Activated naive CD4-positive, alpha-beta T cell treated with anti-CD3 and anti-CD28 coated beads for 36 hours (primary cell): ENCODE measurements at places on chromosomes 2 and 18.
A peak's percentile ranks its signal among the peaks of the same experiment; 100 is the strongest.

- no peak for DNase-seq
These were observed 24.1 kb downstream of the TWIST2 start for GRCh38 chr2:238872026-238872425.

- DNase-seq, result no peak
These were observed 330.4 kb downstream of the LPIN1 start for GRCh38 chr2:12076810-12077209.

DNA sequence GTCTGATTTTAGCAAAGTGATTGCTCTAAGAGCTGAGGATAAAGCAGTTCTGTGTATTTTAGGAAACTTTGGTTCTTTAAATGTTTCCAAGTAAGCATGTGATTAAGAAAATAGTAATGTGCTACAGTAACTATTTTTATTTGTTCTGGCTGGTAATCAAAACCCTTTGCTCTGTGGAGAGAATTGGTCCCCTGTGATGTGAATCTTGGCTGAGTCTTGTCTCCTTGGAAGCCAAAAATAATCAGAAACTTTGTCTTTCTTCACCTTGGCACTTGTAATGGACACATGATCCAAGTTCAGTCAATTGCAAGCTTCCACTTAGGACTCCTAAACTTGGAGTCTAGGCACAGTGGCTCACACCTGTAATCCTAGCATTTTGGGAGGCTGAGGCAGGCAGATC is 422.7 kb upstream of the CDH20 start:
- no peak for DNase-seq

DNA sequence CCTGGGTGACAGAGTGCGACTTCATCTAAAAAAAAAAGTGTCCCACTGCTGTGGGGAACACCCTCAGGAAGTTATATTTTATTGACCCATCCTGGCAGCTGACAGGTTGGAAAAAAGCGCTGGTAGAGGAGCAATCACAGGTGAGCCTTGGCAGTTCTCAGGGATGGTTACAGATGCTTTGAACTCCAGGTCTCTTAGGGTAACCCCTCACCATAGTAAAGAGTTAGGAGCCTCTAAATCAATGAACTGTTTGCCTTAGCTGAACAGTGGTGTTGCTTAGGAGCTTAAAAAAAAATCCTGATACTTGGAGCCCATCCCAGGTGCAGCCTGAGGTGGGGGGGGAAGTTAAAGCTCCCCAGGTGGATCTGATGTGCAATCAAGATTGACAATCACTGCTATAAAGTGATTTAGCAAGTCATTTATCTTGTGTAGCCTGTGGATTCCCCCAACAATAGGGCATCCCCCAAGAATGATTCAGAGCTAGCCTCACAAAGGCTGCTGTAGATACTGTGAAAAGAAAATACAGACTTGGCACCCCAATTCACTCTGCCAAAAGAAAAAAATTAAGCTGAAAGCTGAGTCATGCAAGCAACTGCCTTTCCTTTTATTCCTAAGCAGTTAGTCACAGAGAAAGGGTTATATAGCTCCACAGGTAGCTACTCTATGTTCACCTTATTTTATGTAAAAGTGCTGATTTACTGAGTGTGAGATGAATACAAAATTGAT is 14.8 kb downstream of the SLC16A14 start:
- peak; percentile 67 for DNase-seq

- no peak for DNase-seq
These were observed 78.5 kb downstream of the TANC1 start for GRCh38 chr2:159046966-159047365.

DNA sequence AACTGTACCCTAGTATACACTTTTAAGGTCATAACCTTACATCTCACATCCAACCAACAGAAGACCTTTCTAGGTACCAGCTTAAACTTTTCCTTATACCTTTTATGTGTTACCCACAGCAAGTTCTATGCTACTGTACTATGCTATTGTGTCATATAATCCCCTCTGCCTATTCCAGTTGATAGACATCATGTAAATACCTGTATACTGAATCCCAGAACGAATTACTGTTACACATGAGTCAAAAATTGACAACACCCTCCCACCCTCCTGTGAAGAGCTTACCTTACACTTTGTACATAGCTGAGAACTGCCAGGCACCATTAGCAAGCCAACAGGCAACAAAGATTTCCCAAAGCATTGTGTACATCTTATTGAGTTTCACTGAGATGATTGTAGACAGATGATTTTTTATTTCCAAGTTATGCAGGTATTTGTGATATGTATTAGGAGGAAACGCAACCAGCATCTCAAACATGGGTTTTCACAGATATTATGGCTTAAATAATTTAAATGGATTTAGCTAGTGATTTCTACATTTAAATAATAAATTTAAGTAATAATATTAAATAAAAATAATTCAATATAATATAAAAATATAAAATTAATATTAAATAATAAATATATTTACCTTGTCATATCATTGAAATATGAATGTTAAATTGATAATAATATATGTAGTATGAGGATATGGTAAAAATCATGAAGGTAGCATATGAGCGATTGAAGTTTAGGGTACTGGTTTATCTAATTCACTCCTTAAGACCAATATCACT is 43.0 kb upstream of the ANKRD44 start:
- DNase-seq, result no peak

DNA sequence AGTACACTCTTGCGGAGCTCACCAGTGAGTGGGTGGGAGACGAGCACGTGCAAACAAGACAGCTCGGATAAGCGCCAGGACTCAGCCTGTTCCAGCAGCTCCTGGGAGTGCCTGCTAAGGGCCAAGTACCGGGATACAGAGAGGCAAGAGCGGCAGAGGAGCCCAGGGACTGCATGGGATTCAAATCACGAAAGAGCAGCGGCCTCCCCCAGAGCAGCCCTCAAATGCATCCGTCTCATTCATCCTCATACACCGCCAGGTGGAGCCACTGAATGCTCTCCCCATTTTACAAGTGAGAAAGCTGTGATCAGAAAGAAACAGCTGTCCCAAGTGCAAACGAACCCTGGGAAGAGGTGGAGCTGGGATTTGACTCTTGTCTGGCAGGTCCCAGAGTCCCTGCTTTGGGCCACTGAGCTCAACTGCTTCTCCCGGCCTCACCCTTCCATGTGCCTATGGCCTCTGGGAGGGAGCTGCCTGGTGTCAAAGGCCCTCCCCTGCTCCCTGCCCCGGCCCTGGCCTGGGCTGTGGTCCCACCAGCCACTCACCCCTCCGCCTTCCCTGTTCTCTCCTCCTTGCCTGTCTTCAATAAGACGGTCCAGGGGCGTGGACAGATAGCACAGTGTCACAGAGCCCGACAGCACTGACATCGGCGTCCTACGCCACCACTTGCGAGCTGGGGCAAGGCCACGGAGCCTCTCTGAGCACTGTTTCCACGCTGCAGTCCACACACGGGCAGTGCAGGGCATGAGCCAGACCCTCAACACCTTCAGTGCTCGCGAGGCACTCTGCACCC is 72.8 kb upstream of the TAF1B start:
- peak; percentile 70 for DNase-seq

- DNase-seq, result no peak
These were observed 482.7 kb downstream of the RIT2 start for GRCh38 chr18:42632801-42633200.

- DNase-seq, result peak; percentile 84
These were observed 108.7 kb downstream of the UXS1 start for GRCh38 chr2:106085181-106085940.

DNA sequence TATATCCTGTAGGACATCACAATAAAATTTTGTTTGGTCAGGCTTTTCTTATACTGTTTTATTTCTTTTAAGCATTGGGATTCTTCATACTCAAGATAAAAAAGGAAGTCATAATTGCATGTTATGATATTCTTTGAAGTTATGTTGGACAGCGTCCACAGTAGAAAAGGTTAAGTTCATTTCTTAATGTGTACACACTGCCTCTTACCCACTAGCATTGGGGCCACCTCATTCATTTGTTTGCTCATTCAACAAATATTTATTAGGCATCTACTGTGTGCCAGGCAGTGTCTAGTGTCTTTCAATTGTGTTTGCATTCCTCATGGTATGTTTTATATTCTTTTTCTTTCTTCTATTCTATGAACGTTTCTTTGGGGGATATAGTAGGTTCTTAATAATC is 70.2 kb downstream of the PTPRM start:
- no peak for DNase-seq

- DNase-seq, result no peak
These were observed 91.5 kb upstream of the NRP2 start for GRCh38 chr2:205590759-205591158.

- DNase-seq, result no peak
These were observed 64.1 kb downstream of the CCDC93 start for GRCh38 chr2:117949806-117950205.

GRCh38 chr2:223949241-223949840 is 4.2 kb upstream of the WDFY1 start:
- DNase-seq, result peak; percentile 44

DNA sequence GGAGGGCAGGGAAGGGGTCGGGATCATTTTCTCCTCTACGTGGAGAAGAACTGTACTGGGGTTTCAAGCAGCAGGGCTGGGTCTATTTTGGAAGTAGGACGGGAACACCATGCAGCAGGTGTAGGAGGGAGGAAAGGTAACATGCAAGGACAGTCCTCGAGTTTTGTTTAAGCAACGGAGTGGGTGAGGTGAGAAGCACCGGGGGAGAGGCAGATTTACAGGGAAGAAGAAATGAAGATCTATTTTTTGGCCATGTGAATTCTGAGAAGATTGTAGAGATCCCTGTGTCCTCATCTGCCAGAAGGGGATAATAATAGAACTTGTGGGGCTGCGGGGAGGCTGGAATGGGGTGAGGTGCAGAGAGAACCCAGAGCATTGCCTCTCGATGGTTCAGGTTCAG is 85.6 kb downstream of the INPP5D start:
- DNase-seq, result no peak

GRCh38 chr18:61360404-61361383 is 27.5 kb downstream of the CDH20 start:
- no peak for DNase-seq

DNA sequence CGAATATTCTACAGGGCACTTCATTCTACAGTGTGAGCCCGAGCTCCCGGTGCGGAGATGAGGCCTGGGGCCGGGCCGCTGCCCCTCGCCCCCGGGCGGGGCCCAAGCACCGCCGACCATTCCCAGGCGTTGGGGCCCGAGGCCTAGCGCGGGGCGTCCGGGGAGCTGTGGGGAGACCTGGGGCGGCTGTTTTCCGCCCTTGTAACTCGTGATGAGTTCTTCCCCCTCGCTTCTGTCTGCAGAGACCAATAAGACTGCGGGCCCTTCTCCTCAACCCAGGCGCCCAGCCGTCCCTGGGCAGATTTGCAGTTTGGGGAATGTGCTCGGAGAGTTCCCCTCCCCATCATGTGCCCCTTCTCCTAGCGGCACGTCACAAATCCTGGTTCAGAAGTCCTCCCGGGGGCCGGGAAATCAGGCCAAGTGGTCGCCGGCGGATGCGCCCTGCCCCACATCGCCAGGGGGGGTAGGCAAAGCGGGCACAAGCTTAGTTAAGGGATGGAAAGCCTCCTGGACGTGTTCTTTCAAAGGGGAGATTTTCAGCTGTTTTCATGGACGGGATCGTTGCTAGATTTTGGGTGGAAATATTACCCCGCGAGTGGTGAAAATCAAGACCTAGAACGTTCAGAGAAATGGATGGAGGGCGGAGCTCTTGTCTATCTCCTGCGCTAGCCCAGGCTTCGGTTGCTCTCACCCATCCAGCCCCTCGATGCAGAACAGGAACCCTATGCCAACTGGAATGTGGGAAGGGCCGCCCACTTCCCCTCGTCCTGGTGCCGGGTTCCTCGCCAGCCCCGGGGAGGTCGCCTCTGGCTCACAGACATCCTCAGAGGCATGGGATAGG is 18.8 kb upstream of the HAAO start:
- DNase-seq, result peak; percentile 56

DNA sequence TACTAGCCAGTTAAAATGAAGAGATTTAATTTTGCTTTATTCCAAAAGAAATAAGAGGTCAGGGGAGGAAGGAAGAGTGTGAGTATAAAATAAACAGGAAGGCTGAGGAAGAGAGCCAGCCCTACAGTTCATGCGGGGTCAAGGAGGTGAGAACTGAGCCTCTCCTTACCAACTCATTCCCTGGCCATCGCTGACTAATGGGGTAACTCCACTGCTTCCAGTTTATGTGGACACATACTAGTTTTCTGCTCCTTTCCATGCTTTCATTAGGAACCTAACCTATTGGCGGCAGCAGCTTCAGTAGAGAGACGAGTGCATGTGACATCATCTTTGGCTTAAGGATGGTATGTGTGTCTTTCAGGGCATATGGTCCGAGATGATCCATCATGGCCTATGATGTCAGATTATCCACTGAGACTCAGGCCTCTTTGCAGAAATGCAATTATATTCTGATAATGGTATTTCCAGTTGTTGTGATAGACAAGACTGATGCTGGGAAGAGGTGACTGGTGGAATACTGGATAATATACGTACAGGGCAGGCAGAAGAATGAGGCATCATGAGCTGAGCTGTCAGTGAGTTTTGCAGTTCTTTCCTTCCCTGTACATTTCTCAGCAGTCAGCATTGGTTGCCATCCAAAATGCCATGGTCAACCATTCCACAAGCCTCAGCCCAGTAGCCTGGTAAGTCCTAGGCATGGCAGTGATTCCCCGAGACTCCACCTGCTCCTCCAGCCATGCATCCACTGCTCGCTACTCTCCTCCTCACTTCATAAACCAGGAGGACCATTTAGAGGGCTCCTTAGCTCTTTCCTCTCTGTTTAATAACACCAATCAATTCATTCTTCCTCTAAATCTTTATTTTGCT is 184.6 kb upstream of the OSR1 start:
- DNase-seq, result no peak

GRCh38 chr2:127166231-127166860 is 53.8 kb downstream of the CYP27C1 start:
- DNase-seq, result no peak

GRCh38 chr2:31324016-31324633 is 90.2 kb downstream of the EHD3 start:
- DNase-seq, result no peak

GRCh38 chr2:98297817-98298682 is 48.2 kb upstream of the CNGA3 start:
- no peak for DNase-seq
